Muscle of arm (tissue), 14 donors: ENCODE measurements at places on chromosomes 3 and 15.

DNA sequence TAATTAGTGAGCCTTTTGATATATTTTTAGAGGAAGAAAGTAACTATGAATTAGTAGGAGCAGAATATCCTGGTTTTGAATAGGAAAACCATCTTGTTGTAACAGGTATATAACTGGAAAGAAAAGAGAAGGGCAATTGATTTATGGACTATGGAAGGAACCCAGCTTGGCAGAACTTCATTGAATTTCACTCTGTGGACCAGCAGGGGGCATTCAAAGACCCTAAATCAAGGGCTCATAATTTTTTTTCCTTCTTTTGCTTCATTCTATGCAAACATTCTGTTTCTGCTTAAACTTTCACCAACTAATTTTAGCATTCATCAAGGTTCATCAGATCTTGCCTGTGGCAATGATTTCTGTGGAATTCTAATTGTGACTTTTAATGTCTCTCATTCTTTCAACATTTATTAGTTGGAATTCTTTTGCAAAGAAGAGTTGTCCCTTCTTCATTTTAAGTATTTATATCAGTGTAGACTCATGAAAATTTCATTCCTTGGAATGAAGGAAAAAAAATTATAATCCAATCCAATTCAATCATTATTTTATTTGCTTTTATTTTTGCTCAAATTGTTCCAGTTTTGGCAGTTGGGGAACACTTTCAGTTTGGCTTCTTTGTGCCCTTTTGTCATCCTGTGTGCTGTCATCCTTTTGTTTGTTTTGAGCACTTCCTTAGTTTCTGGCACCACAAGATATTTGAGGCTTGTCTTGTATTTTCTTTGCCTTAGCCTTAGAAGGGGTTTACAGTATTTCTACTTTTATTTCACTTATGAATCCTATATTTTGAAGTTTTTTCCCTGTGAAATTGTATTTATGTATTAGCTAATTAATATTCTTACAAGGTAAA is 30.4 kb downstream of the NXPE3 start:
- peak; percentile 30 for DNase-seq

GRCh38 chr3:41169023-41169422 is 30.3 kb upstream of the CTNNB1 start:
- no peak for DNase-seq

DNA sequence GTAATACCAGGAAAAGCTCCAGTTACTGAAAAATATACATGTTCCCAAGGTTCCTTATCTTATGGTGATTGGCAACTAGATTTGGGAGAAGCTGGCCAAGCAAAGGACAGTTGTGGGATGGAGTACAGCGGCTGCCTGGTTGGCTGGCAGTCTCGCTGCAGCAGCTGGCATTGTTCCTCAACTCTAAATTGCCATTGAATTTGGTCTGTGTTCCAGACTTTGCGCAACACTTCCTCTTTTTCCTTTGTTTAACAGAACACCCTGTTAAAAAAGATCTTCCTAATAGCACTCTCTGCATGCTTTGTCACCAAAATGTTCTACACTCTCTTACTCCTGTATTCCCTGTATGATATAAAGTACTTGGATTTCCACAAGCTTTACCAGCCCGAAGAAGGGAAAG is 420.6 kb upstream of the RBMS3 start:
- DNase-seq, result peak; percentile 35

DNA sequence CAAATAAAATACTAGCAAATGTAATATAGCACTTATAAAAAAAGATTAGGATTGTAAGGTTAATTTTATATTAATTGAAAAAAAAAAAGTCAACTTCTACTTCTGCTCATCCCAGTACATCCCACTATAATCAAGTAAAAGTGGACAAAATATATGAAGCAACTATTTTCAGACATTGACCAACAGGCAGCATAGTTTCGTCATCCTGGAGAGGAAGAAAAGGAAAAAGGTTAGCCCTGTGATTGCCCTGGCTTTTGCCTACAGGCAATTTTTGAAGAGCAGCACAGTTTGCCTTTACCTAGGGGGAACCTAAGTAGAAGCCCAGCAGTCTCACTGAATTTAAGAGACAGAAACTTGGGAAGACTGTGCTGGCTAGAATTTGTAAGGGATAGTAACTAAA is 52.2 kb upstream of the ACTC1 start:
- DNase-seq, result no peak

DNA sequence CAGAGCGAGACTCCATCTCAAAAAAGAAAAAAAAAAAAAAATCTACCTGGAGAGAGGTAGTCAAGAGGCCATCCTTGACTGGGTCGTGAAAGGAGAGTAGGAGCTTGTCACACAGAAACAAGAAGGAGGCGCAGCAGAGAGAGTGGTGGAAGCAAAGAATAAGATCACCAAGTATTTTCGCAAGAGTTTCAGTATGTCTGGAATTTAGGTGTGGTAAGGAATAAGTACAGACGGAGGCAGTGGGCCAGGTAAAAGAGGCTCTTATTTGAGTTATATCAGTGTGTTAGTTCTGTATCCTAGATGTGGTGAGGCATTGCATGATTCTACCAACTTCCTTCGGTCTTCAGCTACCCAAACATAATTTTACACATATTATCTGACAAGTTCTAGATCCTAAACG is 14.6 kb upstream of the ATP10A start:
- DNase-seq, result no peak

GRCh38 chr3:188617988-188618701 is 464.2 kb downstream of the LPP start:
- DNase-seq, result no peak
